ENCODE measurements at places on chromosomes 4 and X. TPM values are rescaled to one million over a fixed set of nuclear protein-coding genes. Genes with fewer than 3 reads are reported as not detected.
A peak's percentile ranks its signal among the peaks of the same experiment; 100 is the strongest.

The SHROOM2 gene
- 3.8 TPM for total RNA-seq

The BCORL1 gene
- 16.5 TPM for total RNA-seq

The GCNA gene
- 3.0 TPM for total RNA-seq

The SCML2 gene
- 0.35 TPM for total RNA-seq

The TMEM150C gene
- total RNA-seq: 0.88 TPM

The GABRB1 gene
- not detected for total RNA-seq

The LRIT3 gene
- not detected for total RNA-seq

The RAB33A gene
- 0.67 TPM for total RNA-seq

The STK32B gene
- 0.35 TPM for total RNA-seq

The MTM1 gene
- total RNA-seq: 22.2 TPM

The LANCL3 gene
- 3.4 TPM for total RNA-seq

The SHISA3 gene
- total RNA-seq: 5.8 TPM

The CENPVL2 gene
- total RNA-seq: not detected

The SH3BP2 gene
- total RNA-seq: 98.2 TPM

The ANKRD37 gene
- not detected for total RNA-seq

The PABPC1L2B gene
- total RNA-seq: not detected

GRCh38 chrX:149129767-149130166, 375.3 kb downstream of the IDS start:
- DNase-seq: no peak

- no peak for DNase-seq
Measured at GRCh38 chr4:82710197-82710929, 88.2 kb downstream of the SCD5 start.

- DNase-seq: no peak
Measured at GRCh38 chrX:5163663-5164062, 1065.0 kb downstream of the NLGN4X start.

GRCh38 chrX:104695593-104695992, 129.6 kb downstream of the IL1RAPL2 start:
- DNase-seq: no peak

- no peak for DNase-seq
Measured at GRCh38 chr4:149269835-149270234, 545.8 kb downstream of the IQCM start.

DNA sequence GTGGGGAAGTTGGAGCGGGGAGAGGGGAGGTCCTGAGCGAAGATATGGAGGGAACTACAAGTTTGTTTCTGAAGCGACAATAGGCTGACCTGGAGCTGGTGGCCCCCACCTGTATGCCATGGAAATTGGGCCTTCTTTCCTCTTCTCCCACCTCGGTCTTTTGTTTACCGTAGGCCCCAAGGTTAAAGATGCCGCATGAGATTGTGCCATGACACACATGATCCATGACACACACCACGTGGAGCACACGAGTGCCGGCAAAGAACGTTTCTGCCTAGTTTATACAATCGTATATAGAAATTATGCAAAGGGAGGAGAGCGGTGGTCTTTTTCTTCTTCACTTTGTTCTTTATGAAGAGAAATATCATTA, 408 bp downstream of the TMEM33 start:
- DNase-seq: no peak

- DNase-seq: no peak
Measured at GRCh38 chr4:85391589-85392410, 83.2 kb upstream of the ARHGAP24 start.

- no peak for DNase-seq
Measured at GRCh38 chrX:65871671-65872311, 168.1 kb downstream of the VSIG4 start.

GRCh38 chrX:141662781-141663180, 35.8 kb downstream of the SPANXD start:
- DNase-seq: no peak

- DNase-seq: no peak
Measured at GRCh38 chrX:7943600-7944245, 16.5 kb upstream of the PNPLA4 start.

DNA sequence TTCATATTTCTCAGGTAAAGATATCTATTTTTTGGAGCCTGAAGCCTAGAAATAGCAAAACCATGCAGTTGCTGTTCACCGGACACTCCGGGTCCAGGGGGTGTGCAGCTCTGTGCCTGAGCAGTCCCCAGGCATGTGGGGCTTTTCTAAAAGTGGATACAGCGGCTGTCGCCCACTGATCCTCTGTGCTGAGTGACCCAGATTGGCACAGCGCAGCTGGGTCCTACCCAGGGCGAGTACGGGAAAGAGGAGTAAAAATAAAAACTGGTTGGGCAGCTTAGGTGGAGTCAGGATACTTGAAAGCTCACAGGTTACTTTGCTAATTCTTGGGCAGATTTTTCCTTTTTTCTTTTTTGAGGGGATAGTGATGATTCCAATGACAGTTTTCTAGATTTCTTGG, 118.8 kb downstream of the UCHL1 start:
- no peak for DNase-seq

GRCh38 chr4:70844180-70844579, 4.5 kb upstream of the GRSF1 start:
- DNase-seq: peak; percentile 66

DNA sequence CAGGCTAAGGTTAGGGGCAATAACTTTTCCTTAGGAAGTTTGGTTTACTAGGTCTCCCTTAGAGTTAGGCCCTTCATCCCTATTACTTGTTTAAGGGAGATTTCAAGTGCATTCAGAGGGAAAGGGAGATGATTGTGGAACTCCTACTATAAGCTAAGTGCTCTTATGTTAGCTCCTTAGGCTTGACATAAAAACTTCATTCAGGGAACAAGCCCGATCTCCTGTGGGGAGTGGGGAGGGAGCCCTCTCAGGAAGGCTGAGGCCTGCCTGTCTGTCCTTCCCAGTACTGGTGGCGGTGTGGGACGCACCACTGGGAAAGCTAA, 8.0 kb downstream of the KLF3 start:
- no peak for DNase-seq

- no peak for DNase-seq
Measured at GRCh38 chrX:21885568-21885967, 29.8 kb downstream of the YY2 start.

DNA sequence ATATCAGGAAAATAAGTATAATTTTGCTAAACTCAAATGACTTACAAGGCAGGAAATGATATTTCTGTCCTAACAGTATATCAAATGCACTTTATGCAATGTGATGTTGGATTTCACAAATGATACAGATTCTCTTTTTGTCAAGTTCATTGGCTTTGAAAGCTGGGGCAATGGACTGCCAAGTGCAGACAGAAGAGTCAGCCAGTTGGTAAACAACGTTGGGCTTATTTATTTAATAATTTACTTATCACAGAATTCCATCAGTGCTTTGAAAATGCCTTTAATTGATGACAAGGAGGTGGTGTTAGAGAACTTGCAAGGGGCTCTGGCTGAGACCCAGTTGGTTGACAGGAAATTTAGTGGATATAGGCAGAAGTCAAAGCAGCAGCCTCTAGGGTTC, 79.9 kb upstream of the ADGRG2 start:
- DNase-seq: no peak

DNA sequence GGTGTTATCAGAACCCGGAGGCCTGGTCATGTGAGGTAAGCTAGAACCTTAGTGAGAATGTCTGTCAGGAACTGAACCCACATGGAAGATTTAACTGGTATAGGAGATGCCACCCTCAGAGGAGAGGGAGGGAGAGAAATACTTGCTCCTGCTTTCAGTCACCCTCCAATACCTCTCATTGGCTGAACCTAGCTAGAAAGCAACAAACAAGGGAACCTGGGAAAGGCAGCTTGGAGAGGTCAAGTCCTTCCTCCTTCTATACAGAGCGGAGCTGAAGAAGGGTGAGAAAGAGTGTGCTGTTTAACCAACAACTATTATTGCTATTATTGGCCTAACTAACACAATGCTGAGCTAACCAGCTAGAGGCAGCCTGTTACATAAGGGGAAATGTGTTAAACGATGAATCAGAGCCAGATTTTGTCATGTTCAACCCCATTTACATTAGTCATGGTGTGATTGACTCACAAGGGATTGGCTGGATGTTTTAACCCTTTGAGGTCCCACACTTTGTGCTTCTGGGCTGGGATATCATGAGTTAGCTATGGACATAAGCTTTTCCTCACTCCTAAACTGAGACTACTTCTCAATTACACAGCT, 96.5 kb upstream of the ESX1 start:
- no peak for DNase-seq
